ENCODE measurements at places on chromosomes 11 and 22.

- no peak for DNase-seq
Measured at GRCh38 chr11:79610139-79610538, 169.3 kb upstream of the TENM4 start.

DNA sequence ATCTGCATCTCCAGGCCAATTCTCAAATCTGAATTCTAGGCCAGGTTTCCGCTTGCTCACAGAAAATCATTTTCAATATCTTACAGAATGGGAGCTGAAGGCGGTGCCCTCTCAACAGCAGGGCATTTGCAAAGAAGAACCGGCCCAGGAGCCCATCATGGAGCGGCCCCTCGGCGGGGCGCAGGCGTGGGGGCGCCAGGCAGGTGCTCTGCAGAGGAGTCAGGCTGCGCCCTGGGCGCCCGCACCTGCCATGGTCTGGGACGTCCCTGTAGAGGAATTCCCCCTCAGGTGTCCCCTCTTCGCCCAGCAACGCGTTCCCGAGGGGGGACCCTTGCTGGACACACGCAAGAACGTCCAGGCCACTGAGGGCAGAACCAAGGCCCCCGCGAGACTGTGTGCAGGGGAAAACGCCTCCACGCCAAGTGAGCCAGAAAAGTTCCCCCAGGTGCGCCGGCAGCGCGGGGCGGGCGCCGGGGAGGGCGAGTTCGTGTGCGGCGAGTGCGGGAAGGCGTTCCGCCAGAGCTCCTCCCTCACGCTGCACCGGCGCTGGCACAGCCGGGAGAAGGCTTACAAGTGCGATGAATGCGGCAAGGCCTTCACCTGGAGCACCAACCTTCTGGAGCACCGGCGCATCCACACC lies 11.5 kb downstream of the ZNF74 start:
- no peak for DNase-seq

- no peak for DNase-seq
Measured at GRCh38 chr11:27401280-27401832, 38.3 kb upstream of the CCDC34 start.

- peak; percentile 35 for DNase-seq
Measured at GRCh38 chr11:108302121-108302785, 79.4 kb downstream of the ATM start.

- DNase-seq = no peak
Measured at GRCh38 chr11:99593197-99593596, 572.4 kb downstream of the CNTN5 start.

GRCh38 chr11:78659326-78660270 lies 84.9 kb upstream of the NARS2 start:
- no peak for DNase-seq

DNA sequence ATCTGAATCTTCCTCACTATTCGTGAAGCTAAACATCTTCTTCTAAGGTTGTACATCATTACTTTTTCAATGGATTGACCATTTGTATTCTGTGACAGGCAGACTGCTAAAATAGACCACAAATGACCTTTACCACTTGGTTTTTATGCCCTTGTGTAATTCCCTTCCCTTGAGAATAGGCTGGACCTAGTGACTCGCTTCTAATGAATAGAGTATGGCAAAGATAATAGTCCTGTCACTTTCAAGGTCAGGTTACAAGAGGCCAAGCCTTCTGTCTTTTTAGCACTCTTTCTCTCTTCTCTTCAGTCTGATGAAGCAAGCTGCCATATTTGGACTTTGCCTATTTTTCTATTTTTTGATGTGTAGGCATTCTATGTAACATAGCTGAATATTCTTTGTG lies 492.9 kb downstream of the SOX6 start:
- no peak for DNase-seq

GRCh38 chr11:101138245-101138930 lies 8.8 kb upstream of the PGR start:
- no peak for DNase-seq

- no peak for DNase-seq
Measured at GRCh38 chr11:104908186-104908531, 9.9 kb upstream of the CASP12 start.

- no peak for DNase-seq
Measured at GRCh38 chr11:115141231-115142114, 362.7 kb downstream of the CADM1 start.

DNA sequence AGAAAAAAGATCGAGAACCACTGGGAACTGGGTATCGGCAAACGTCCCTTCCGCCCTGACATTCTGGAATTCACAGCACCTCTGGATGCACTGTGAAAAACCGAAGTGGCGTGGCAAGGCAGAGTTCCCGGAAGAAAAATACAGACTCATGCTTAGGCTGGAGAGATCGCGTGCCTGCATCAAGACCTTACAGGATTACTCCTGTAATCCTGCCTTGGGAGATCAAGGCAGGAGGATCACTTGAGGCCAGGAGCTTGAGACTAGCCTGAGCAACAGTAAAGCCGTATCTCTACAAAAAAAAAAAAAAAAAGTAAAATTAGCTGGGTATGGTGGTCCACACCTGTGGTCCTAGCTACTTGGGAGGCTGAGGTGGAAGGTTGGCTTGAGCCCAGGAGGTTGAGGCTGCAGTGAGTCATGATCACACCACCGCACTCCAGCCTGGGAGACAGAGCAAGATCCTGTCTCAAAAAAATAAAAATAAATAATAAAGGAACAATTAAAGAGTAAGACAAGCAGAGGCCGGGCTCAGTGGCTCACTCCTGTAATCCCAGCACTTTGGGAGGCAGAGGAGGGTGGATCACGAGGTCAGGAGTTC lies 19.9 kb upstream of the TEF start:
- peak; percentile 12 for DNase-seq

GRCh38 chr22:39931251-39931650 lies 28.9 kb upstream of the TMA7B start:
- DNase-seq = no peak

DNA sequence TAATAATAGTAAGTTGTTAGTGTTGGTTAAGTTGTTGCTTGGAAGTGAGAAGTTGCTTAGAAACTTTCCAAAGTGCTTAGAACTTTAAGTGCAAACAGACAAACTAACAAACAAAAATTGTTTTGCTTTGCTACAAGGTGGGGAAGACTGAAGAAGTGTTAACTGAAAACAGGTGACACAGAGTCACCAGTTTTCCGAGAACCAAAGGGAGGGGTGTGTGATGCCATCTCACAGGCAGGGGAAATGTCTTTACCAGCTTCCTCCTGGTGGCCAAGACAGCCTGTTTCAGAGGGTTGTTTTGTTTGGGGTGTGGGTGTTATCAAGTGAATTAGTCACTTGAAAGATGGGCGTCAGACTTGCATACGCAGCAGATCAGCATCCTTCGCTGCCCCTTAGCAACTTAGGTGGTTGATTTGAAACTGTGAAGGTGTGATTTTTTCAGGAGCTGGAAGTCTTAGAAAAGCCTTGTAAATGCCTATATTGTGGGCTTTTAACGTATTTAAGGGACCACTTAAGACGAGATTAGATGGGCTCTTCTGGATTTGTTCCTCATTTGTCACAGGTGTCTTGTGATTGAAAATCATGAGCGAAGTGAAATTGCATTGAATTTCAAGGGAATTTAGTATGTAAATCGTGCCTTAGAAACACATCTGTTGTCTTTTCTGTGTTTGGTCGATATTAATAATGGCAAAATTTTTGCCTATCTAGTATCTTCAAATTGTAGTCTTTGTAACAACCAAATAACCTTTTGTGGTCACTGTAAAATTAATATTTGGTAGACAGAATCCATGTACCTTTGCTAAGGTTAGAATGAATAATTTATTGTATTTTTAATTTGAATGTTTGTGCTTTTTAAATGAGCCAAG lies 2.7 kb downstream of the NEAT1 start:
- peak; percentile 66 for DNase-seq

DNA sequence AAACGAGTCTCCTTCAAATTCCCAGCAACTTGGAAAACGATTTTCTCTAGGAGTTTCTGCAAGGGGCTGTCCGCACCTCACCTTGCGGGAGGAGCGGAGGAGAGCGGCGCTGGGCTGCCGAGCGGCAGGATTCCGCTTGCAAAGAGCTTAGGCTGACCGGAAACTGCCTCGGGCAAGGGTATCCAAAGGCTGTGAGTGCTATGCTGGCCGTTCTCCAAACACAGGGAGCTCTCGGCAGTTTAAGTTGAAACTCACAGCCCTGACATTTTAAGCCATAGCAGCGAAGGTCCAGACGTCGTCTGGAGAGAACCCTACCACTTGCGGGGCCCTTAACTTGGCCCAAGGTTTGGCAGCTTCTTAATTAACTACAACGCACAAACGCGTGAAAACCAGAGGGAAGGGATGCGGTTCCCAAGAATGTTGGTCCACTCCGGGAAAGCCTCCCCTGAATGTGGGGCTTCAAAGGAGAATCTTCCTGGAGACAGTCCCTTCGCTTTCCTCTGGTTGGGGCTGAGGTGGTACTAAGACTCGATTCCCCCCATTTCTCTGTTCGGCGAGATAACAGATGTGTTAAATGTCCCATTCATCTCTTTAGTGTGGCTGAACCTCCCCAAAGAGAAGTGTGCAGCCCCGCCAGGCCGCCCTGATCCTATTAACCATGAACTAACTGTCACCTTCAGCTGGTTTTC lies 1.1 kb upstream of the DBX1 start:
- no peak for DNase-seq

DNA sequence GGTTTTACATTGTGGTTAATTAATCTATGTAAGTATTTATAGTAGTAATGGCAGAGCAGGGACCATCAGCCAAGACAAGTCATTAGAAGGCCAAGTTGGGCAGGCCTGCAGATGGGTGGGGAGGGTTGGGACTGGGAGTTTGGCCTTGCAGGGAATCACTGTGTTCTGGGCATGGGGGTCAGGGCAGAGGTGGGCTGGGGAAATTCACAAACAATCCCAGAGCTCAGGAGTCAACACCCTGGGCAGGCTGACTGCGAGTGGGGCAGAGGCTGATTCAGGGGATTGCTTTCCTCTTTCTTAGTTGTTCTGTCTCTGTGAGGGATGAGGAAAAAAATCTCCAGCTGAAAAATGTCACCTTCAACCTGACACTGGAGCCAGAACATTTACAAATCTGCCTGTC lies 322.5 kb downstream of the NTM start:
- no peak for DNase-seq

DNA sequence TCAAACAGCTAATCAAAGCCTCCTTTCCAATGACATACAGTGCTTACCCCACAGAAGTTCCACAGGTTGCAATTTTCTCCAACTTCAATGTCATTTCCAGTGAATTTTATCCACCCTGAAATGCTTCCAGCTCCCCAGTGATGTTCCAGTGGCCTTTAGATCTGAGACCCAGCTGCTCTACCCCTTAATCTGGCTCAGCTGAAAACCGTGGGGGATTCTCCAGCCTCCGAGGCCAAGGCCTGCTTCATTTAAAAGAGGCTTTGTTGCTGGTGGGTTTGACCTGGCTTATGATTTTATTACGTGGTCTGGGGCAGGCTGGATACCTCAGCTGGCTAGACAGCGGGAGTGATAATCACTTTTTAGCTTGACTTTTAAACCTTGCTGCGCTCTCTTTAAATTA lies 10.9 kb downstream of the HEPHL1 start:
- DNase-seq = no peak

- DNase-seq = peak; percentile 25
Measured at GRCh38 chr11:129209891-129210830, 18.0 kb upstream of the ARHGAP32 start.

GRCh38 chr22:50581950-50582492 lies 628 bp downstream of the CHKB start:
- no peak for DNase-seq

GRCh38 chr11:75383246-75383645 lies 16.1 kb upstream of the RPS3 start:
- DNase-seq = no peak

- no peak for DNase-seq
Measured at GRCh38 chr11:125649465-125650166, 24.7 kb downstream of the CHEK1 start.

GRCh38 chr11:8285228-8285627 lies 21.6 kb upstream of the LMO1 start:
- no peak for DNase-seq

DNA sequence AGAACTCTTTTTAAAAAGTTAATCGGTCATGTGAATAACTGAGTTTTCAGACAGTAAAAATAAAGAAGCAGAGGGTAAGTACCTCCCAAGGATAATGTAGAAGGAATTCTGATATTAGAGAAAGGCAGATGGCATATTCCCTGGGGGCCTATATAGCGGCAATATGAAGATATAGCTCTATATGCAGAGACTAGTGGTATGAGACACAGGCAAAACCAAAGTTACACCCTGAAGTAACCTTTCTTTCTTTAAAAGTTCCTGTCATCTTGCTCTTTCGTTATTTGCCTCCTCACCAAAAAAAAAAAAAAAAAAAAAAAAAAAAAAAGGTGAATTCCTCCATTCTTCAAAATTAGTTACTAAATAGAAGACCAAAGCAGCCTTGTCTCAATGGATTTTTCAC lies 76.2 kb upstream of the ARHGAP32 start:
- DNase-seq = no peak

GRCh38 chr11:4493480-4493818 lies 11.0 kb downstream of the OR52K1 start:
- no peak for DNase-seq

DNA sequence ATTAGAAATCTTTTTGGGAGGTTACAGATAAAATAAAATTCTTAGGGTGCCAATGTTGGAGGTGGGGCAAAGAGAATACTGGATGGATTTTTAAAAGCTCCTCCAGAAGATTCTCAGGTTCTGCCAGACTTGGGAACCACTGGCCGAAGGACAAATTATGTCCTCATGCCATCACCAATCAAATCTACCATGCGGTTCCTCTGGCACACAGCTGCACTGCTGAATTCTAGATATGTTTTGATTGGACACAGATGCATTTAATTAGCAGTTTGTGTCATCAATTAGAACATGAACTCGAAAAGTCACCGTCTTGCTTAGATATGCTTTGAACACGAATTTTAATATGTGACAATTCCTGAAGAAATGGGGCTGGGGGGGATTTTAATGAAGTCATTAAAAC lies 1269.2 kb downstream of the LRRC4C start:
- DNase-seq = no peak

- no peak for DNase-seq
Measured at GRCh38 chr11:106821826-106822225, 196.4 kb downstream of the GUCY1A2 start.

GRCh38 chr22:30023099-30023660 lies 57.1 kb upstream of the HORMAD2 start:
- DNase-seq = no peak

- peak; percentile 50 for DNase-seq
Measured at GRCh38 chr11:123202155-123203151, 7.4 kb upstream of the CLMP start.

GRCh38 chr11:2521733-2522630 lies 77.2 kb downstream of the KCNQ1 start:
- no peak for DNase-seq

DNA sequence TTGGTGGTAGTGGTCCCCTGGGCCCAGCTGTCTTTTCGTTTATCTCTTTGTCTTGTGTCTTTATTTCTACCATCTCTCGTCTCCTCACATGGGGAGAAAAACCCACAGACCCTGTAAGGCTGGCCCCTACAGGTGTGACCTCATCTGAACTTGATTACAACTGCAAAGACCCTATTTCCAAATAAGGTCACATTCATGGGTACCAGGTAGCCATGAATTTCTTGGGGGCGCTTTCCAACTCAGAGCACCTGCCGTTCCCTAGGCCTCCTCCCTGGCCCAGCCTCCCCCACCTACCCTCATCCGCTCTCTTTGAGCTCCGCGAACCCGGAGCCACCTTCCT lies 14.0 kb upstream of the RRP7A start:
- DNase-seq = no peak

GRCh38 chr11:371051-371450 lies 1.8 kb downstream of the B4GALNT4 start:
- no peak for DNase-seq
